ENCODE measurements at places on chromosomes 6 and 20. TPM values are rescaled to one million over a fixed set of nuclear protein-coding genes. Genes with fewer than 3 reads are reported as not detected.

BEND6 gene
- 1.8 TPM for total RNA-seq

DNA sequence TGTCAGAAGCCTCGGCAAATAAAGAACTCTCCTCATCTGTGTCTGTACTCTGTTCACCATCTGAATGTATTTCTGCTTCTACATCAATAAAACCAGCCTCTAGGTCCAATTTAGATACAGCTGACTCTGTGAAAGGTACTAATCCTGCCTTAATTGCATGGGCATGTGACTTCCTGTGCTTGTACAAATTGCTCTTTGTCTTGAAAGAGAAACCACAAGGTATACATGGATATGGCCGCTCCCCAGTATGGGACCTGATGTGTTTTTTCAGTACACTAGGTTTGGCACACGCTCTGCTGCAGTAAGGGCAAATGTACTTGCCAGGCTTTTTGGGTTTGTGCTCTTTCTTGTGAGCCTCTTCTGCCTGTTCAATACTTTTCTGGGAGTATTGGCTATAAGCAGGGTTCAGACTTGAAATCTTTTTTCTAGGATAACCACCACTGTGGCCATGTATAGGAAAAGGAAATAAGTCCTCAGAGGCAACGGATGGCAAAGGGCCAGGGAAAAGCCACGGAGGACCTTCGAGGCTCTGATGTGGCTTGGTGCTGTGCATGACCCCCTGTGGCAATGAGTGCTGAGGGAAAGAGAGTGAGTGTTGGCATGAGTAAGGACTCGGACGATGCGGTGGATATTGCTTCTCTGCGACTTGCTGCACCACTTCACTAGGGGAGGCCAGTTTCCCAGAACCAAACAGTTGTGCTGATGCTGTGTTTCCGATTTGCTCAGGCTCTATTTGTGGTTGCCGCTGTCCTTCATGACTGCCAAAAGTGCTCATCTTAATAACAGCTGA lies 170.9 kb downstream of the HIVEP2 start:
- DNase-seq, result no peak

DNA sequence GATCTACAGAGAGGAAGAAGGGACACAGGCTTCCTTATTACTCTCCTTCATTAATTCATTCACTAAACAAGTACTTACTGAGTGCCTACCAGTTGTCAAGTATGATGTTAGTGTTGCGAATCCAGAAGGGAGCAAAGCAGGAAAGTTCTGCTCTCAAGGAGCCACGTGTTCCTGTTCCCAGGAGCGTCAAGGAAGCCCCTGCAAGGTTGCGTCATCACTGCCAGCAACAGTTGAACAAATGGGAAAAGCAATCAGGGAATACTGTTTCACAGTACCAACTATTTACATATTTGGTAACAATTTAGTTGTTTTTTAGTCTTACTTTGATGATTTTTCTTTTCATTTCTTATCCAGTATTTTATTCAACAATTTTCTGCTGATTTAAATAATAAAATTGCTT lies 310.0 kb downstream of the FOXA2 start:
- no peak for DNase-seq

ZFP57 gene
- total RNA-seq, result 0.83 TPM

- DNase-seq, result no peak
Observed at GRCh38 chr20:46435146-46435545, 28.7 kb upstream of the ELMO2 start.

- DNase-seq, result no peak
Observed at GRCh38 chr6:129685662-129686031, 24.3 kb downstream of the ARHGAP18 start.

GRCh38 chr6:51569594-51569993 lies 517.8 kb downstream of the PKHD1 start:
- no peak for DNase-seq

CCN6 gene
- not detected for total RNA-seq

DNA sequence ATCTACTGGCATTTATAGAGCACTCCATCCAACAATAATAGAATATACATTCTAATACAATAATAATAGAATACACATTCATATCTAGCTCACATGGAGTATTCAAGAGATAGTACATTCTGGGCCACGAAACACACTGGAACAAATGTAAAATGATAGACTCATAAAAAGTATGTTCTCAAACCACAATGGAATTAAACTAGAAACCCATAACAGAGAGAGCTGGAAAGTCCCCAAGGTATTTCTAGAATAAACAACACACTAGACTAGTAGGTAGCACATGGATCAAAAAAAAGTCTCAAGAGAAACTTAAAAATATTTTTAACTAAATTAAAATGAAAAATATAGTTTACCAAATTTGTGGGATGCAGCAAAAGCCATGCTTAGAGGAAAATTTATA lies 9.1 kb upstream of the TP53TG5 start:
- no peak for DNase-seq

DNA sequence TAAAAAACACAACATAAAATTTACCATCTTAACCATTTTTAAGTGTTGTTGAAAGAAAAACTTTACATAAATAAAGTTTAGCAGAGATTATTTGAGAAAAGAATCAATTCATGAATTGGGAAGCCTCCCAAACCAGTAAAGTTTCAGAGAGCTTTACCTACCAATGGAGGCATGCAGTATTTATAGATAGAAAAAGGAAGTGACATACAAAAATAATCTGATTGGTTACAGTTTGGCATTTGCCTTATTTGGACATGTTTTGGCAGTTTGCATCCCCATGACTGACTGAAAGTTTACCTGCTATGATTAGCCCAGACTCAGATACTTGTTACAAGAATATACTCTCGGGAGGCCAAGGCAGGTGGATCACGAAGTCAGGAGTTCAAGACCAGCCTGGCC lies 3.7 kb upstream of the CMTR1 start:
- DNase-seq, result no peak

HLA-DQA2 gene
- 2.1 TPM for total RNA-seq

DNA sequence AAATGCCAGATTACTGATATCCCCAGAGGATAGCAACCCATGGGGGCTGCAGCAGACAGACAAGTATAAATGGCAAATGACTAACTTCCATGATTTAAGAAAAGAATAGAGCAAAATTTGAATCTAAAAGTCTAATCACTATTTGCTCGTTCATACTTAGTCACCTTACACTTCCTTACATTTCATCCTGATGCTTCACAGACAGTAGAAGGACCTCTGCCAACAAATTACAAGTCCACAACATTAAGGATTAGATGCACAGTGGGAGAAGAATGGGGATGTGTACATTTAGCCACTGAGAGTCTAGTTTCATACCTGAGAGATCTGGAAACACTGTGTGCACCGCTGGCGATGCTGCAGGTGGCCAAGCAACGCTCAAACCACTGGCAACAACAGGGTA lies 72.4 kb downstream of the FYN start:
- DNase-seq, result no peak

- DNase-seq, result no peak
Observed at GRCh38 chr20:13105864-13106457, 97.2 kb downstream of the SPTLC3 start.

- DNase-seq, result no peak
Observed at GRCh38 chr20:48844996-48845395, 17.2 kb upstream of the PREX1 start.

SAMD5 gene
- total RNA-seq, result not detected

DNA sequence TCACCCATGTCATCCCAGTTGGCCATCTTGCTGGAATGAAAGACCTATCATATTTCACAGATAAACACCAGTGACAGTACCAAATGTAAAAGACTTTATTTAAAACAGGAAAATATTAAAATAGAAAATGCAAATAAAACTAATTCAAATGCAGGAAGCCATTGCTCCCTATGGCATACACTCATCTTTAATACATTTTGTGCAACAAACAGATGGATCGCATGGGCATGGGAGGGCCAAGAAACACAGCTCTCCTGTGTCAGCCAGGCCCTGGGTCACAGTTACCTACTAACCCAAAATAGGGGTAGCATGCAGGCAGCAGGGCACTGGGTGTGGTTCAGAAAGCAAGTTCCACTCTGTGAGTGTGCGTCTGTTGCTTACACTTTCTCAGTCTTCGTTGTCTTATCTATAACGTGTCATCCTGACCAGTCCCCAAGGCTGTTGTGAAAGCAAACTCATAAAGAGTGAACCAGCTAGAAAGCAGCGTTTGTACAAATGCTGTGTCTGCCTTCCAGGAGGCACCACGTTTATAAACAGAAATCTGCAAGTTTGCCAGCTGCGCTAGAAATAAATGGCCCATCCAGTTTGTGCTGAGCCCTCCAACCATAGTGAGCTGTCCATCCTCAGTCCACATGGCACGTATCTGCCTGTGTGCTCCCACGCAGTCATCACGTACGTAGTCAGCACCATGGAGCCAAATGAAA lies 180.5 kb downstream of the SYNDIG1 start:
- DNase-seq, result no peak

GRCh38 chr6:8029243-8029870 lies 34.8 kb downstream of the BLOC1S5 start:
- DNase-seq, result no peak

UBE2V1 gene
- total RNA-seq, result 212 TPM

- no peak for DNase-seq
Observed at GRCh38 chr20:44422083-44422482, 53.6 kb upstream of the TTPAL start.

DNA sequence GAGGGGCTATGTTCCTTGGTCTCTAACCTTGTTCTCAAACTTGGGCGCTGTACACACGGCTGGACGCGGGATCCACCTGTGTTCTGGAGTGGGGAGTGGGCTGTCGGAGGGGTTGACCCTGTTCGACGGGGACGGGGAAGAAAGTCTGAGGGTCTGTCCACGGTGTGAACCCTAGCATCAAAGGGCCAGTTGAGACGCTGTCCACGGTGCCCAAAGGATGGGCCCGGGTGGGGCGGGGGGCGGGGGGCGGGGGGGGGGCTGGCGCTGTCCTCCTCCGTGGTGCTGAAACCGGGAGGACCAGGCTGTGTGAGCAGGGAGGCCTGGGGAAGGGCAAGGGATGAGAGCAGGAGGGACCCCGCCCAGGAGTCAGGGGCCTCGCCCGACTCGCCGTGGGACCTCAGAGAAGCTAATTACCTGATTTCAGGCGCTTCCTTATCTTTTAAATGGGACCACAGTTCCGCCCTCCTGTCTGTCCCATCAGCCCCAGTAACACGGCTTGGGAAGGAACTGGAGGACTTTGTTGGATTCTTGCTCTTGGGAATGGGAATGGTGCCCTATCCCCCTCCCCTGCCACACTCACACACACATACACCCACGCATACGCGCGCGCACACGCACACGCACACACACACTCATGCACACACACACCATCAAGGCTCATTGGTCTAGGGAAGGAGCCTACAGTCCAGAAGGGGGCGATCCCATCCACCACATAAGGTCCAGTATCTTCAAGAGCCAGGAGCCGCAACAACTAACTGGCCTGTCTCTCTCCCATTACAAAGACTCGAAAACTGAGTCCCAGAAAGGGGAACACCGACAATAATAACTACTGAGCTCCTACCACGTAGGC lies 1.0 kb upstream of the VSTM2L start:
- peak; percentile 62 for DNase-seq

HAO1 gene
- total RNA-seq, result not detected

DNA sequence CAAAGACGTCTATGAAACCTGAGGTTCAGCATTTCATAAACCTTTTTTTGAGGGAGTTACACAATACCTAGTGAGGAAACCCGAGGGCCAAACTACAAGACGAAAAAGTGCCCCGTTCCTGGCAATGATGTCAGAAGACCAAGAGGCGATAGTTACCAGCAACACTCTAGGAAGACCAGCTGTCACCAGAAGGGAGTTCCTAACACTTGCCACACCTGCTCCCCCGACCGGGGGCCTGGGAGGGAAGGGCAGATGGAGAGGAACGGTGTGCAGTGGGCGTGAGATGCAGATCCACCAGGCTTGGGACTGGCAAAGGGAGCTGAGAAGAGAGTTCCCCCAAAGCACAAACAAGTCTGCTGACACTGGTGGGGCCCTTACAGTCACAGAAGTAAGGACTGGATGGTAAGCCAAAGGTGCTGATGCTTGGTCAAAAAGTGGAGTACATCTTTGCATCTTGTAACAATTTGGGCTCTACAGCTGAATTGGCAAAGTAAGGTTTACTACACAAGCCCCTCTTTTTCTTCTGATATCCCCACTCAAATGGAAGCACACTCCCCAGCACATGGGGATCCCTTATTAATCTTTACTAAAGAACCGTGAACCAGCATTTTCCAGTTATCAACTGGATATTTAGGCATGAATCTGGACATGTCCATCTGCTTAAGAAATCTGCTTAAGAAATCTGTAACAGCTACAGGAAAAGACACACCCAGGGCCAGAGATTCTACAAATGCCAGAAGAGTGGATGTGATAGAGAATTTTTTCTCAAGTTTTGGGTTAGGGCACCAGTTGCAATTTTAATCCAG lies 38.5 kb downstream of the PANK2 start:
- DNase-seq, result no peak

RGS17 gene
- total RNA-seq, result 0.78 TPM

PHIP gene
- total RNA-seq, result 50.8 TPM

CTAGE9 gene
- total RNA-seq, result not detected

- no peak for DNase-seq
Observed at GRCh38 chr20:60266177-60266823, 308.1 kb downstream of the CDH26 start.

DNA sequence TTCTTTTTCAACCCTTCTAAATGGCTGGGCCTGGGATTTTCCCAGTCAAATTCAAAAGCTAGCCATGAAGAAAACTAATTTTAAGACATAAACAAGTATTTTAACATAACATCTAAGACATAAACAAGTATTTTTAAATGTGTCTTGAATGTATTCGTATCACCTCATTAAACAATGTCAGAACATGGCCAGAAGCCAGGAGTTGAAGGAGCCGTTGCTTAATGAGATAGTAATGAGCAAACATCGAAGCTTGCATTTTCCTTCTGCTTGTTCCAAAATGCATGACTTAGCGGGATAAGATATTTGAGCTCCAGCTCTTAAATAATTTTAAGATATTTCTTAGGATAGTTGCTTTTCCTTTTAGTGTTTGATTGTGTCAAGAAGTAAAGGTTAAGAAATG lies 4.2 kb upstream of the RNF182 start:
- no peak for DNase-seq

CD40 gene
- total RNA-seq, result 13.3 TPM

GRCh38 chr6:160063771-160064413 lies 57.7 kb upstream of the SLC22A1 start:
- DNase-seq, result no peak

POU3F2 gene
- not detected for total RNA-seq

DNA sequence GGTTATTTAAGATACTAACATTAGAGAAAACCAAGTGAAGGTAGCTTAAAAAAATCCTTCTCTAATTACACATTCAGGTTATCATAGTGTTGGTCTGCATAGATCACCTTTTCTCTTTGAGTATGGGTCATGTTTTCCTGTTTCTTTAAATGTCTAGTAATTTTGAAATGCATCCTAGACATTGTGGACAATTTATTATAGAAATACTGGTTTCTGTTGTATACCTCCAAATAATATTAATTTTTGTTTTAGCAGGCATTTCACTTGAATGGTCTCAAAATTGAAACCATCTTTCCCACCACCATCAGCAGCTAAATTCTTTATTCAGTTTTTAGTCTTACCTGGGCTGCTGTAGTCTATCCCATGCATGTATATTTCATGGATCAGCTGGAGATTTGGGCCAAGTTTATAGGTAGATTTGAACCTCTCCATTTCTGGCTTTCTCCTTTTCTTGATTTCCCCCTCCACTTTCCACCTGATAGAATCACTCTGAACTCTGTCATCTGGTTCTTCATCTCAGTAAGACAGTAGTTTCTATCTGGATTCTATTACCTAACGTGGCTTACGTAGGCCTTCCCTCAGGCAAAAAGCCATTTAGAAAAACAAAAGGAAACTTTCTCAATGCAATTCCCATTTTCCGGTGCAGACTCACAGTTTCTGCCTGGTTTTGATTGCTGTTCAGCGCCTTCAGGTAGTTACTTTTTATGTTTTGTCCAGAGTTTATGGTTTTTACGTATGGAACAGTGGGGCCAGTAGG lies 52.3 kb downstream of the ZFAND3 start:
- no peak for DNase-seq

GRCh38 chr6:161035182-161035980 lies 43.8 kb downstream of the MAP3K4 start:
- DNase-seq, result no peak
